Activated CD4-positive, alpha-beta memory T cell treated with anti-CD3 and anti-CD28 coated beads, Interleukin-2, amount 10 ng/mL, durations not matched to agents 7 days and 5 days (primary cell): ENCODE measurements at places on chromosomes 7 and 10. TPM values are rescaled to one million over a fixed set of nuclear protein-coding genes. Genes with fewer than 3 reads are reported as not detected.

DNA sequence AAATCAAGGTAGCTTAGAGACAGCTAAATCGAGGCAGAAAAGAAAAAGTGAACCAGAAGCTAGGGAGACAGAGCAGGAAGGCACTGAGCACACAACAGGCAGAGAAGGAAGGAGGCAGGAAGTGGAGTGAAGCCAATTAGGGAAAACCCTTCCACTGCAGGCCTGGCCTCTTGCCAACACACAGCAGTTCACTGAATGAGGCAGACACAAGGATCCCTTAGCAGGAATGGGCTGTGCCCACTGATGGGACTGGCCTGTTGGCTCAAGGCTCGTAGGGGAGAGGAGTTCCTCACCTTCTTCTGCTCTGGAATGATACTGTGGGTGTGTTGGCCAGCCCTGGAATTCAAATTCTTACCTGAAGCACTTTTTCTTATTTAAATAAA lies 220.3 kb upstream of the STK17A start:
- DNase-seq = no peak

GRCh38 chr7:17844514-17845196 lies 95.6 kb downstream of the SNX13 start:
- no peak for DNase-seq

- DNase-seq = no peak
These were observed 9.8 kb upstream of the SAMD8 start for GRCh38 chr10:75101416-75102251.

DNA sequence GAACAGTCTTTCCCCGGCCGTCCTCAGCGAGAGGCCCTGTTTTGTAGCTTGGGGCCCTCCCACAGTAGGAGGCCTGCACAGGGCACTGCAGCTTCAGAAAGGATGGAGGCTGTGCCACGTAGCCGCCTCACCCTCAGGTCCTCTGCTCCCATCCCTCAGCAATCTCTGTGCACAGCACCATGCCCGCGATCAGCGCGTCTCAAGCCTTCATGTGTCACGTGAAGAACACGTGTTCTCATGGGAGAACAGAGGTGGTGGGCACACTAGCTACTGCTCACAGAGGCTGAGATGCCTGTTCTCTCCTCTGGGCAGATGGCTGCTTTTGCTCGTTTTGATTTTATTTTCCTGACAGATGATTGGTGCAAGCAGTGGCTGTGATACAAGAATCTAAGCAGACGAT lies 8.5 kb upstream of the SHH start:
- DNase-seq = no peak

CYP3A7 gene
- total RNA-seq = not detected

TFEC gene
- 0.28 TPM for total RNA-seq

DNA sequence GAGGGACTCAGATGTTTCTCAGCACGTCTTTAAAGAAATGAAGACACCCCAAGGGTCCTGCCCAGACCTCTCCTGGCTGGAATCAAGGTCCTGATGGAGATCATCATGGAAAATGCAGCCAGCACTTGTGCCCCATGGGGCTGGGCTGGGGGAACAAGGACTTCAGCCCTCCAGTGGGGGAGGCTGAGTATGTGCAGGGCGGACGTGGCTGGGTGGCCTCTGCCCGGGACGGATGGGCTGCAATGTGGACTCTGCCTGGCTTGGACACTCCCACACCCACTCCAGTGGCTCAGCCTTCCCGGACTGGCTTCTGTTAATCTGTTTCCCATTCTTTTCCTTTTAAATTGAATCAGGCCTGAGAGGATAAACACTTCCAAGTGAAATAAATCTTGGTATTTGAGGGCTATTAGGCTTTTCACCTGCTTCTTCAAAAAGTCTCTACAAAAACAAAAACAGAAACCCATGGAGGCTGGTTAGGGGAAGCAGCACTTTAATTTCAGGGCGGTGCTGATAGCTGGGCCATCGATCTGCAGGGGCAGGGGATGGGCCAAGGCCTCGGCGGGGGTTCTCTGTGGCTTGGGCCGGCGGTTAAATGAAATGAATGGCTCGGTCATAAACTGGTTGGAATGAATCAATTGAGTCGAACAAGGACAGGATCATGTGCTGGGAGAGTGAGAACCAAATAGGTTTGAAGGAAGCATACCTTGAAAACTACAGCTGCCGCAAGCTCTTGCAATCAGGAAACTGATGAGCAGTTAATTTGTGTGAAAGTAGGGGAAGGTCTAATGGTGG lies 51.4 kb downstream of the ADARB2 start:
- no peak for DNase-seq

DNA sequence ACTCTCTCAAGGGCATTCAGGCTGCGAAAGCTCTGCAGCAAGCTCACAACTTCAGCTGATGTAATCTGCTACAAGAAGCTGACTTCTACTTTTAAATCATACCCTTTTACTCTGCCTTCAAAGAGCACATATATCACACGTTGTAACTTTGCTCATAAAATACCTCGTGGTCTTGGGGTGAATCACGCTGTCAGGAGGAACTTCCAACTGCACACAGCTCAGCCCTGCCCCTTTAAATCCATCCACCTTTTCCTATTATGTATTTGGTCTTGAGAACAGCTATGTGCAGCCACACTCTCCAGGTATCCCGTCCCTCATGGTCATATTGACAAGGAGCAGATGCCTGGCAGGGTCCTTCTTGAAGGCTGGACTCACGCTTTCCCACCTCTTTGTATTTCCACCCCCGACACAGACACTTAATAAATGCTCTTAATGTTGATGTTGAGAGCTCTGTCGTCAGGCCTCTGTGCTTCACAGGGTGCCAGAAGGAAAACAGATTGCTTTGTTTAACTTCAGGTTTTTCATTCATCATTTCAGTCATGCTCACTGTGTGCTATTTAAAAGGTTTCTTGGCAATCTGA lies 47.6 kb downstream of the ICA1 start:
- DNase-seq = no peak

DNA sequence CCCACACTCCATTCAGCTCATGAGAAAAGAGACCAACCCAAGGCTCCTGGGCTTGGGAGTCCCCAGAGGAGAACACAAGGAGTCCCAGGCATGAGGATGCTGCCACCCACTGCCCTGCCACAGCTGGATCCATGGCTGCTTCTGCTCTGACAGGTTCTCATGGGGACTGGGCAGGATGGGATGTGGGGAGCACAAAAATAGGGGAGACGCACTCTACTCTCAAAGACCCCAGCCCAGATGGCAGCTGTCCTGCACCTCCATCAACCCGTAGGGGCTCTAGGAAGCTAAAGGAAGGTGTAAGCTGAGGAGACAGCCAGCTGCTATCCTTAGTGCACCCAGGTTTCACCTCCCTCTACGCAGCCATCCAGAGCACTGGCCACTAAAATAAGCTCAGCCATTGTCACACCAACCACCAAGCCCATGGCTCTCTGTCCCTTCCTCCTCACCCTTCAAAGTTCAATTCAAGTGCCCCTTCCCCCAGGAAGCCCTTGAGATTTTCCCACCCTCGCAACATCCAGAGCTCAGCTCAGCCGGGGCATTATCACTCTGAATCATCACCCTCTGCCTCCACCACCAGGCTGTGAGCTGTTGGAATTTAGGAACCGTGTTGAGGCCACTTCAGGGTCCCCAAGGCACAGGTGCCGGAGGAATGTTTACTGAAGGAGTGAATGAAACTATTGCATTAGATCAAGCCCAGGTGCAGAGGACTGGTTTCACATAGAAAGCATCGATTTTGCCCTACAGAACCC lies 142.1 kb downstream of the GRID1 start:
- no peak for DNase-seq

GRCh38 chr7:129351320-129351719 lies 82.9 kb upstream of the STRIP2 start:
- DNase-seq = no peak

- no peak for DNase-seq
These were observed 222.1 kb upstream of the SHH start for GRCh38 chr7:156034397-156034796.

- no peak for DNase-seq
These were observed 74.7 kb downstream of the LSM5 start for GRCh38 chr7:32415519-32415918.

GPR85 gene
- not detected for total RNA-seq

DNA sequence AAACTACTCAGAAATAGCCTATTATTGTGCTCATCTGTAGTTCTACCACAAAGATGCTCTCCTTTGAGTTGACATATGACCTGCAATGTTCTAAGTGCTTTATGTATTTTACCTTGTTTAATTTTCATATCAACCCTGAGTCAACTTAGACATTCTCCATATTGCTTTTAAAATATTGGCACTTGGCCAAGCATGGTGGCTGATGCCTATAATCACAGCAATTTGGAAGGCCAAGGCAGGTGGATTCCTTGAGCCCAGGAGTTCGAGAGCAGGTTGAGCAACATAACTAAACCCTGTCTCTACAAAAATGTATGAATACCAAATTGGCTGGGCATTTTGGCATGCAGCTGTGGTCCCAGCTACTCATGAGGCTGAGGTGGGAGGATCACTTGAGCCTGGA lies 50.6 kb downstream of the PRKG1 start:
- no peak for DNase-seq

DNA sequence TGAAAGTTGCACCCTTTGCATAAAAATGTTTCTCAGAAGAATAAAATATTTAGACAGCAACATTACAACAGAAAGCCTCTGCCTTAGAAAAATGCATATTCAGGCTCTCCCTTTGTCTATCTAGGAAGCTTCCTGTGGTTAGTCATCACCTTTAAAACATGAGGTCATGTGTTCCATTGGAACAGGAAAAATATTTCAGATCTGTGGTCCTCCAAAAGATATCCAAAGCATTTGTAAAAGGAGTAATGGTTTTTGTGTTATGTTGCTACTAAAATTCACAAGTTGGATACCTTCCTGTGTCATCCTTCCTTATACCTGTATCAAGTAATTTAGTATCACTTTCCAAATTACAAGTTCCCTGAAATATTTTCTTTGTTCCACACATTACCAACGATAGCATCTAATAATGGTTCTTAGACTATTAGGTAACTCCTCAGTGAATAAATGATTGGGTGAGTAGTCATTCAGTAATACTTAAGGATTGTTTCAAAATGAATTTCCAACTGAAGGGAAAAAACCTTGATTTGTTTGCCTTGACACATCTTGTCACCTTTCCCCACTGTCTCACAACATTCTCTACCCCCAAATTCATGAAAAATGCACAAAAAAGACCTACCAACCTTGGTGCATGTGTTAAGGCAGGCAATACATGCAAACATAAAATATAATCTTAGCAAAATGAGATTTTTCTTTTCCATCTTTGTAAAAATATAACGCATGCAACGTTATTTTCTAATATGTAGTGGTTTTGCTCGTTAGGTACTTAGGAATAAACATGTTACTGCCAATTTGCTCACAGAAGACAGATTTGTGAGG lies 19.7 kb upstream of the RHOBTB1 start:
- DNase-seq = no peak

- no peak for DNase-seq
These were observed 123.5 kb downstream of the AHR start for GRCh38 chr7:17421941-17422340.

DNA sequence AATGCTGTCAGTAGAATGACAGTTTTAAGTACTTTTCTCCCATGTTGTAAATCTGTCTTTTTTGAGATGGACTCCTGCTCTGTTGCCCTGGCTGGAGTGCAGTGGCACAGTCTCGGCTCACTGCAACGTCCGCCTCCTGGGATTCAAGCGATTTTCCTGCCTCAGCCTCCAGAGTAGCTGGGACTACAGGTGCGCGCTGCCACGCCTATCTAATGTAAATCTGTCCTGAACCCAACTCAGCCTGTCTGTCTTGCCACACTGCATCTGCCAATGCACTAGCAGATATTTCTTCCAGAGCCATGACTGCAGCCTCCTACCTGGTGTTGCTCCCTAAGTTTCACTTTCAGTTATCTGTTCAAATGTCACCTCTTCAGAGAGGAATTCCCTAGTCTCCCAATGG lies 264.1 kb downstream of the PHF14 start:
- no peak for DNase-seq

ST8SIA6 gene
- 0.93 TPM for total RNA-seq

DNA sequence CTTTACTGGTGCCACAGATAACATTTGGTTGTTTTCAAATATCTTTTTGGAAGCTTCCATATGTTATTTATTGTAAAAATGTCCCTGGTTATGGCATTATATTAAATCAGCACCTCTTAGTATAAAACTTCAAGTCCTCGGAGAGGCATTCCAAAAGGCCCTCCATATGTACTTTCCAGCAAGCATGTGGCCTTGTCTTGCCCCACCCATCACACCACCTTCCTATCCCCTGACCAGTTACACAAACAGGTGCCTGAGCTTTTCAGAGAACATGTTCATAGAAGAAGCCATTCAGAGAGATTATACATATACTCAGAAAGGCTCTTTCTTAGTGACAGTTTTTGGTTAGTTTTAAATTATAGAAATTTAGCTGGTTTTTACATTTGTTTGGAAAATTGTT lies 92.4 kb upstream of the PRKG1 start:
- DNase-seq = no peak

DNA sequence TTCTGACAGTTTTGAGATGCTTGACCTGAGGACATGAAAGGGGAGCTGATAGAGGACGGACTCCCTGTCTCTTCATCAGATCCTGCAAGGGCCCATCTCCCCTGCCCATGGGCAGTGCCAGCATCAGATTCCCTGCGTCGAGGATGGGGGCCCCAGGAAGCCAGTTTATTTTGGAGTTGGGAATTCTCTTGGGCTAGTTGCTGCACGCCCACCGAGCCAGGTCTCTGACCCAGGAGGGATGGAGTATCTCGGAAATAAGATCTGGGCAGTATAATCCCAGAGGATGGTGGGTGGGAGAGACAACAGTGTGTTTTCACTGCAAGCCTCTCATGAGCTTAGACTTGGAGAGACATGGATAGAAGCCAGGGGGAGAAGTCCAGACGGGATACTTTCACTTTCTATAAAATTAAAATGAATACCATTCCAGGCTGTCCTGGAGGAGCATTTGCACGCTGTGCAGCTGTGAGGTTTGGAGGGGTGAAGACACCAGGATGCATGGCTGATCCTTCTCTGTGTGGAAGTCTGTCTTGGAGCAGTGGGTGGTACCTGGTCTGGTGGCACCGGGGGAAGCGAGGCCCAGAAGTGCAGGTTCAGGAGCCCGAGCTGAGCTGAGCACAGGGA lies 25.8 kb downstream of the DOCK1 start:
- no peak for DNase-seq

BRAT1 gene
- total RNA-seq = 31.1 TPM

DNA sequence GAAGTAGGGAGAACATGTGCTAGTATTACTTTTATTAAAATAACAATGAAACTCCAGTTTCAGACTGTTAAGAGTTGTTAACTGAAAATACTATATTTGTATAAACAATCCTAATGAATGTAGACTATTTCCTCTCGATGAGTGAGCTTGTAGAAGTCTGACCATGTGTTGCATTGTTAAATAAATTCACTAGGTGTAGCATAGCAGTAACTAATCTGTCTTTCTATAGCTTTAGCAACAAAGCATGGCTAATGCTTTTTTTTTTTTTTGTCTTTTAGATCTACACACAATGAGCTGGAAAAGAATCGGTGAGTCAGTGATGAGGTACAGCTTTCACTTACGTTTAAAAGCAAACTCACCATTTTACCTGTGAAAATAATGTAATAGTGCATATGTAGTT lies 37.1 kb downstream of the MXI1 start:
- no peak for DNase-seq

DNA sequence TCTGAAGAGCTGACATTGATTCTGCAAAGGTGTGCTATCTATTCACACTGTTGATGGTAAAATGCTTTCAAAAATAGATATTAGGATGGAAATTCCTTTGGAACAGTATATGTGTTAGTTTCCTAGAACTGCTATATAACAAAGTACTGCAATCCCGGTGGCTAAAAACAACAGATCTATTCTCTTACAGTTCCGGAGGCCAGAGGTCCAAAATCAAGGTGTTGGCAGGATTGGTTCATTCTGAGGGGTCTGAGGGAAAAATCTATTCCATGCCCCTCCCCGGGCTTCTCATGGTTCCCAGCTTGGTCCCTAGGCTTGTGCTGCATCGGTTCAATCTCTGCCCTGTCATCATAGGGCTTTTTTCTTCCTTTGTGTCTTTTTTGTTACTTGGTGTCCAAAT lies 79.9 kb downstream of the ADD3 start:
- DNase-seq = no peak
